SK-MEL-5 (cell line): ENCODE measurements at places on chromosomes 11 and 22. TPM values are rescaled to one million over a fixed set of nuclear protein-coding genes. Genes with fewer than 3 reads are reported as not detected.

Gene OR52L1
- not detected in 2 replicates for total RNA-seq

Gene CD3D
- not detected in 2 replicates for total RNA-seq

Gene TRIM49
- not detected in 2 replicates for total RNA-seq

Gene MMP27
- not detected in 2 replicates for total RNA-seq

Gene OR5B21
- total RNA-seq = not detected in 2 replicates

Gene ABCG4
- 0.05 TPM in 1 of 2 replicates, not detected in the other for total RNA-seq

Gene SMIM35
- not detected in 2 replicates for total RNA-seq

Gene CECR2
- total RNA-seq = 4.8 and 5.7 TPM in 2 replicates

Gene SMPD1
- total RNA-seq = 39.4 and 40.0 TPM in 2 replicates

DNA sequence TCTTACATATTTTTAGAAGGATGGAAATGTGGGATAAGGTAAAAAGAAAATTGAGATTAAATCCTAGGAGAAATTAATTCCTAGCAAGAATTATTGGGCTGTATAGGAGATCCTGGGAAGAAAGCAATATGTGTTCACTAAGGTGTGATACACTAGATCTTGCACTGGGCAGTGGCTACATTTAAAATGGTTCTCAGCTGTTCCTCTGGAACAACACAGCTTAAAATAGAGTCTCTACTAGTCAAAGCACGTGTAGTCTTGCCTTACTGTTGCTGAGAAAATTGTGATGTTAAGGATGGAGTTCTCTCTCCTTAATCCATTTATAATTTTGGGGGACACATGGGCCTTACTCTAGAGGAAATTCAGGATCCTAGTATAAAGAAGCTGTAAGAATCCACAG is 54.9 kb downstream of the EXT2 start:
- DNase-seq = no peak

- DNase-seq = peak; percentile 4
Observed at GRCh38 chr11:101323997-101324396, 194.4 kb upstream of the PGR start.

- DNase-seq = no peak
Observed at GRCh38 chr22:29799217-29799680, 32.1 kb downstream of the UQCR10 start.

GRCh38 chr11:75814363-75814676 is 690 bp upstream of the UVRAG start:
- DNase-seq = no peak

GRCh38 chr22:43433451-43434274 is 21.8 kb downstream of the MPPED1 start:
- DNase-seq = no peak

- DNase-seq = no peak
Observed at GRCh38 chr11:78140392-78141077, 1.1 kb upstream of the ALG8 start.

GRCh38 chr11:73750228-73750627 is 10.6 kb downstream of the RAB6A start:
- no peak for DNase-seq

- no peak for DNase-seq
Observed at GRCh38 chr11:30316237-30316636, 6.7 kb upstream of the ARL14EP start.

GRCh38 chr11:91350931-91351330 is 873.7 kb upstream of the FAT3 start:
- DNase-seq = no peak

- no peak for DNase-seq
Observed at GRCh38 chr11:68658661-68659060, 25.7 kb upstream of the GAL start.

DNA sequence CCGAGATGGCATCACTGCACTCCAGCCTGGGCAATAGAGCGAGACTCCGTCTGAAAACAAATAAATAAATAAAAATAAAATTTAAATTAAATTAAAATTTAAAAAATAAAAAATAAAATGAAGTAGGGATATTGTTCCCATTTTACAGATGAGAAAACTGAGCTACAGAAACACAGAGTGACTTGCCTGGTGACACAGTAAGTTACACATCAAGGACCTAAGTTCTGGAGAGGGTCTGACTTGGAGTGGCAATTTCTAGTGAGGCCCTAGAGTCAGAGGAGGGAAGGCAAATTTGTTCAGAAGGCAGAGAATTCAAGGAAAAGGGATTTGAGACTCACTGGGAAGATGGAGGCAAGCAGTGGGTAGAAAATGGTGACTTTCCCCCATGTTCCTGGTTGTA is 2.0 kb downstream of the SCGB1A1 start:
- no peak for DNase-seq

DNA sequence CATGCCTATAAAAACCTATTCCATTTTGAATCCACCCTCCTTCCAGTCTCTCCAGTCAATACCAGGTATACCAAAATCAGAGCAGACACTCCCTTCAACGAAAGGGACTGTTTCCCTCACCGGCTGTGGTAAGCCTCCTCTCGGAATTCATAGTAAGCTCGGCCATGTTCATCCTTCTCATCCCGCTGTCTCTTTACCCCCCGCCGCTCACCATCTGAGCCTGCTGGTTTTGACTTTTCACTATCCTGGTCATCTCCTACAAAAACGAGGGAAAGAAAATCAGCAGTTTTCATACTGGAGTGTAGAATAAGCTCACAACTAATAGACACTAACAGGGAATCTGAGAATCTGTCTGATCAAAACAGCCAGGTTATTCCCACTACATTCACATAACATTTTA is 3.1 kb downstream of the HNRNPUL2 start:
- no peak for DNase-seq

GRCh38 chr11:74773476-74773875 is 24.8 kb downstream of the RNF169 start:
- no peak for DNase-seq

DNA sequence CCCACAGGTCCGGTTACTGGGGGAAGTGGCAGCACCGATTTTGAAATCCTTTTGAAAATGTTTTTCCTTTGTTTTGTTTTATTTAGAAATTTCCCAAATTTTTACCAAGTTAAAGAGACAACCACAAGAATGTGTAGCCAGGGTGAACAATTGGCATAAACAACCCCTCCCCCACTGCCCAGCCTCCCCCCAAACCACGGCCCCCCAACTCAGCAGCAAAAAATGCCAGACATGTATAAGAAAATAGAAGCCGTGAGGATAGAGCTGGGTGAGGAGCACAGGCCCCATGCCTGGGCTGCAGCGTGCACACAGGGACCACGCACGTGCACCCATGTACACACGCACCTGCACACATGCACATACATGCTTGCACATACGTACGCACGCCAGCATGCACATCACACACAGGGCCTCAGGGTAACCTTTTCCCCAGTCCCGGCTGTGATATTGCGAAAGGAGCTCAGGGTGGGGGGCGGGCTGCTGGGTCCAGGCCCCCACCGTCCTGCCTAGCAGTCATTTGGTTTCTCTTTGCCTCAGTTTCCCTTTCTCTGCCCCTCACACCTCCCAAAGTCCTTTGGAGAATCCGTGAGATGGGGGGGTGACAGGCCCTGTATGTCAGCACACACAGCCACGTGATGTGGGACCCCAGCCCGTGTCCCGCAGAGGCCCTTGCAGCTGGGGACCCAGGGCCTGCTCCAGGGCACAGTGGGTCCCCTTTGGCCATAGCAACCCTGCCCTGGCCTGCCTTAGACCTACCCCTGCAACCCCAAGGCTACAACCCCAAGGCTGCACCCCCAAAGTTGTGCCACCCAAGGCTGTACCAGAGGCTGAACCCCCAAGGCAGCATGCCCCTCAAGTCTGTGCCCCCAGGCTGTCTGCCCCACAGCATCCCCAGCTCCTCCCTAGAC is 42.9 kb downstream of the IGF2 start:
- no peak for DNase-seq

DNA sequence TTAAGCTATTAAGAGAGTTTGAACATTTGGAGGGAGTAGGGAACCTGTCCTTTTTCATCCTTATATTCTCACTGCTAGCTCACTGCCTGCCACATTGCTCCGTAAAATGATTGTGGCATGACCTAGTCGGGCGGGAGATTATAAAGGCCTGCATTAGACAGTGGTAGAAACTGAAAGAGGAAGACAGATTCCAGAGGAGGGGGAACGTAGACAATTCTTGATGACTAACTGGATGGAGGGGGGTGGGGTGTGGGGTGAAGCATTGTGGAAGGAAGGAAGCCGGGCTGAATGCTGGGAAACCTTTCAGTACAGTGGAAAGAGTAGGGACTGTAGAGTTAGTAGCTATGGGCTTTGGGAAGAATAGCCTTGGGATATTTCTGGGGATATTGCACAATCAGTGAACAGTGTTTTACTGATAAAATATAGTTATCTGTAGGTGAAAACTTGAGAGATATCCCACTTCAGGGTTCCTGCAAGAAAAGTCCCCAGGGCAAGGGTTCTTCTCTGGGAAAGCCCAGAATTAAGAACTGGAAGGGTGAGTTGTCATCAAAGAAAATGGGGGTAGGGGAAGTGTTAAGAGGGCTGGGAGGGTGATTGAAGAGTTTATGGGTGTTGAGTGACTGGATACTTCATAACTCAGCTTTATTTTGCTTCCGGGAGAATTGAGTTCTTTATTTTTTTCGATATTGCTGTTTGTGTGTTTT is 2.1 kb downstream of the MED15 start:
- DNase-seq = peak; percentile 90

GRCh38 chr11:48008951-48009270 is 28.6 kb downstream of the PTPRJ start:
- no peak for DNase-seq

DNA sequence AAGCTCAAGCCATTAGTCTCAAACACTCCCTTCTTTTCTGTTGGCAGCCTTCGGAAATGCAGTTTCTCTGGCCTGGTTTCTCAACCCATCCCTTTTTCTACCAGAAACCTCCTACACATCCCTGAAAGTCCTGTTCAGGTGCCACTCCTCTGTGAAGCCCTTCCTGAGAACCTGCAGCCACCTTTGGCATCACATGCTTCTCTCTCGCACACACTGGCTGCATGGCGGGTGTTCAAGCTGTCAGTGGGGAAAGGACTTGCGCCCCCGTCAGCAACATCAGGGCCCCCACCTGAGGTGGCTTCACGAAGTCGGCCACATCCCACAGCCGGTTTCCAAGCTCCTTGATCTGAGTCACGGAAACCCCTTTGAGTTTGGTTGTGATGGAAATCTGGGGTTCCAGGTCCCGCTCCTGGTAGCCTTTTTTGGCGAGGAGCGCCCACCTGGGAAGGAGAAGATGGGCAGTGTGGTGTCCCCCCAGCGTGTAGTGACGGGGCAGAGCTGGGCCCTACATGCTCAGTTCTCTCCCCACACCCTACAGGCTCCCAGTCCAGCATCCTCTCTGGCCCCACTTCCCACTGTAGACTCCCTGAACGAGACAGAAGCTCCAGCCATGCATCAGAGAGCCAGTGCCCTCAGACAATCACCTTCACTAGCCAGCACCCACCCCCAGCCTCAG is 1.7 kb upstream of the LRRC74B start:
- DNase-seq = no peak

GRCh38 chr11:1892116-1892515 is 421 bp upstream of the PRR33 start:
- no peak for DNase-seq

GRCh38 chr22:39958949-39959639 is 1.1 kb upstream of the TMA7B start:
- no peak for DNase-seq

DNA sequence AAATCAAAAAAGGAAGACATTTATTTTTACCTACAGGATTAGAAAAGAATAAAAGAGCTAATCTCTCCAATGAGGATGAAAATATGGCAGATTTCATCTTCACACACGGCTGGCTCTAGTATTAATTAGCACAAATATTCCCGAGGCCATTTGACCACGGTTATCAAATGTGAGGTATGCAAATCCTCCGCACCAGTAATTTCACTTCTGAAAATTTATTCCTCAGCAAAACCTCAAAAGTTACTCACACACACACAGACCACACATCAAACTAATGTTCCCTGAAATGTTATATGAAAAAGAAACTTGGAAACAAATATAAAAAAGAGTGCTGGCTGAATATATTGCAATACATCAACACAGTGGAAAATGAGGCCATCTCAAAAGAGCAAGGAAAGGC is 32.8 kb downstream of the CELSR1 start:
- DNase-seq = no peak
